ENCODE measurements at places on chromosomes 3 and 15. TPM values are rescaled to one million over a fixed set of nuclear protein-coding genes. Genes with fewer than 3 reads are reported as not detected.

SPINK8 gene
- not detected for total RNA-seq

DNA sequence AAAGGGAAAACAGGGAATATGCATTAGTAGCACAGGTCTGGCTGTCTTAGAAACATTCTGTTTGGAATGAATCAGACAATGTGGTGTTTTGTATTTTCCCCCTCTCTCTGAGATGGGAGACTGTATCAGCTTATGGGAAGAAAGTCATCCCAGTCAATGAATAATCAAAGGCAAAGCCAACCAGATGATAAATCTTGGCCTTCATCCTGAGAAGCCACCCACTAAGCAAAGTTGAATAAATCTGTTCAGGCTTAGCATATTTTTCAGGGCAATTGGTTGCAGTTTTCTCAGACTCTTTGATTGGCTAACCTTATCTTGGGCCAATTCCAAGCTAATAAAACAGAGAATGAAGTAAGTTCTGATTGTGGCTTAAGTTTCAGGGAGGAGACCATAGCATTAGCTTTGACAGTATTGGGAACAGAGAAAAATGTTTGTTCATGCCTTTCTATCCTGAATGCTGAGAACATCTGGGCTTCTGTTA lies 63.6 kb upstream of the ARL8B start:
- peak; percentile 52 for DNase-seq

MITF gene
- 6.3 TPM for total RNA-seq

PIF1 gene
- total RNA-seq = 9.0 TPM

ERICH6 gene
- total RNA-seq = 0.07 TPM

DNA sequence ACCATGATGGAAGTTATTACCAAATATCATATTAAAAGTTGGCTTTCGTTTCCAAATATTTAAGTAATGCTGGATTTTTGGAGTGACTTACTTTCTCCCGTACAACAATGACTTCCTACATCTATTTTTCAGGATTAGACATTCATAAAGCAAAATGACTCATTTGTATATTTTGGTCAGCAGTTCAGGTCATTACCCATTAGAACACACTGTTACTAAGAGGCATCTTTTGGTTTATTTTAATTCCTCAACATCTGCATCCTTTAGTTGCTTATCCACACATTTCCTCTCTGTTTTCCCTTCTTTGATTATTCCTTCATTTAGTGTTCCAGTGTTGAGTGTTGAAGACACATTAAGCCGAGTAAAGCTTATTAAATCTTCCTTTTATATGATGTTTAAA lies 348.2 kb downstream of the NAALADL2 start:
- DNase-seq = peak; percentile 65

- DNase-seq = no peak
These were observed 1054.6 kb upstream of the GBE1 start for GRCh38 chr3:82816086-82816485.

ABI3BP gene
- 21.9 TPM for total RNA-seq

GRCh38 chr3:126900859-126901540 lies 81.9 kb upstream of the PLXNA1 start:
- no peak for DNase-seq

IL1RAP gene
- 42.6 TPM for total RNA-seq
